ENCODE measurements at places on chromosomes 7 and 10.

GRCh38 chr10:3783682-3784432 is 1.2 kb downstream of the KLF6 start:
- DNase-seq = no peak

- DNase-seq = no peak
Measured at GRCh38 chr7:155506854-155507337, 39.5 kb downstream of the CNPY1 start.

DNA sequence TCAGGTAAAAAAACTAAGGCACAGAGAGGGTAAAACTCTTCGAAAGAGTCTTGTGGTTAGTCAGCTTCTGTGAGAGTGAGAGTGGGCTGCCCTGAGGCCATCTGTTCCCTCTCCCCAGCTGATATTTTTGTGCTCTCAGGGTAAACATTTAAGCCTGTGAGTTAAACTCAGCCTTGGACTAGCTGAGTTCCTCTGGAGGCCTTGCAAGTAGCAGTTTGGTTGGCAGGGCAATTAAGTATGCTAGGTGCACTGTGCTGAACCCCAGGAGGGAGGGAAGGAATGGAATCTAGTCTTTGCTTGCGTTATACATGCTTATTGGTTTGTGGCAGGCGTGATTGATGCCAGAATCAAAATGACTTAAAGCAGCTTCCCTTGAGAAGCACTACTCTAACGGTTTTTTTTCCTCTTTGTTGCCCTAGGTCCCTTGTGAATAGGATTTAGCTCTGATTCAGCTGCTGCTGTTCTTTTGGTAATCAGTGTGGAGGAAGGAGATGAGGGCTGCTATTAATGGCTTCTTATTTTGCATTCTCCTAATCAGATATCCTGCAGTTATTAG is 140.2 kb downstream of the AUTS2 start:
- DNase-seq = no peak

DNA sequence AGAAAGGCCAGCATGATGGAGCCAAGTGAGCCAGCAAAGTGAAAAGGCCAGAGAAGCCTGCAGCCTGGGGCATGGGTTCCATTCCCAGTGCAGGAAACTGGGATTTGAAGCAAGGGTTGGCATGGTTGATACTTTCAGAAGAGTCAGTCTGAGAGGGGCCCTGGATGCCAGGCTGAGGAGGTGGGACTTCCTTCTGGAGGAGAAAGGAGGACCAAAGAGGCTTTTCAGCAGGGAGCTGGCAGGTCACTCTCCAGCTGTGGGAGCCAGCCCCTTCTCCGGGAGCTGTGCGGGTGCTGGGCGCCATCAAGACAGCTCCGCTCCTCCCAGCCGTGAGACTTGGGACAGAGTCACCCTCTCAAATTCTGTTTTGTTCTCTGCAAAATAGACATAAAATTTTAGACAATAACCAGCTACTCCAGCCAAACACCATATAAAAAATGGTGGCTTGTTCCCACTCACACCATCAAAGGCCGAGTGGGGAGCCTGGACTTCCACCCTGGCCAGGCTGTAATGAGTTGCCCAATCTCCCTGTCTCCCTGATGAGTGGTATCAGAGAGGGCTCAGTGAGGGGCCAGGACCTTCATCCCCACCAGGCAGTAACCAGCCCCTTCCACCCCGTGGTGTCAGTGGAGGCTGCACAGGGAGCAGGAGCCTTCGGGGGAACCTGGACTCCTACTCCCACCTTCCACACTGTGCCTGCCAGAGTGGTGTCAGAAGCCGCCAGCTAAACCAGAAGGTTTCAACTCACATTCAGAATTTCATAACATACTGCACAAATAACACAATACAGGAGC is 133.6 kb upstream of the RET start:
- DNase-seq = no peak

- no peak for DNase-seq
Measured at GRCh38 chr7:147885869-147886268, 704.7 kb upstream of the C7orf33 start.

- DNase-seq = no peak
Measured at GRCh38 chr10:96188421-96188820, 58.3 kb downstream of the ZNF518A start.
